Lower leg skin (tissue), 4 donors: ENCODE measurements at places on chromosomes 6 and 20.

- no peak for DNase-seq
Measured at GRCh38 chr6:168355716-168356522, 36.3 kb upstream of the DACT2 start.

DNA sequence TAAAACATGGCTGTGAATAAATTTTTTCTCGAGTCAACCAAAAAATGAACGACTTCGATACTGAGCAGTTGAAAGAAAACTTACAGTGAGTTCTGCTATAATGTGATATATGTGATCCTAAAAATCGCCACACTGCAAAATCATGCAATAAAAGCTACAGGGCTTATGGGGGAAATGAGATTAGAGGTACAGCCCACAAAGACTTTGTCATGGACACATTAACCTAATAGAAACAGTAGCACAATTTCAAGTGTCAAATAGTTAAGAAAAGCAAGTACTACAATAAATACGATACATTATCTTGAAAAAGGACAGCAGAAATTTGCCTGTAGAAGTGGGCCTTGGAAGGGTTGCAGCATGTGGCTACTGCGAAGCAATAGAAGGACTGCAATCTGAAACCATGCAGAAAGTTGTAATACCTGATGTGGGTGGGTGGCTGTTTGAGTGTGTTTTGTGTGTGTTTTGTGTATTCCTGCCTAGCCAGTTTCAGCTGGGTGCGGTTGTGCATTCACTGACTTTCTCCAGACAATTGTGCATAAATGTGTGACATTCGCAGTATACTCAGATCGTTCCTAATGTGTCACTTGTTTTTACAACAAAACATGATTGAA lies 79.1 kb downstream of the RPP40 start:
- no peak for DNase-seq

GRCh38 chr6:154373971-154374370 lies 17.4 kb upstream of the IPCEF1 start:
- no peak for DNase-seq

GRCh38 chr6:63805808-63806572 lies 170.4 kb downstream of the PHF3 start:
- DNase-seq = no peak

GRCh38 chr20:21203088-21203656 lies 77.3 kb downstream of the KIZ start:
- DNase-seq = no peak

DNA sequence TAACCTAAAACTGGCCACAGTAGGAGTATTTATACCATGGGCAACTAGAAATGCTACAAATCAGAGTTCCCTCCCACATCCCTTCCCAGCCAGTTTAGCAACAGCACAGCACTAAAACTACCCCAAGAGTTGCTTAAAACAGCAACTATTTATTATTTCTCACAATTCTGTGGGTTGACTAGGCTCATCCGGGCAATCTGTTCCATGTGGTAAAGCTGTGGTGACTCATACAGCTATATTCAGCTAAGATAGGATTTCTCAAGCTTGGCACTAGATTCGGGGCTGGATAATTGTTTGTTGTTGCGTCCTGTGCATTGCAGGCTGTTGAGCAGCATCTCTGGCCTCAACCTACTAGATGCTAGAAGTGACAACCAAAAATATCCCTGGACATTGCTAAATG lies 8.6 kb upstream of the HECA start:
- peak; percentile 42 for DNase-seq
